Progenitor cell of endocrine pancreas (in vitro differentiated cells): ENCODE measurements at places on chromosomes 6 and 20.

DNA sequence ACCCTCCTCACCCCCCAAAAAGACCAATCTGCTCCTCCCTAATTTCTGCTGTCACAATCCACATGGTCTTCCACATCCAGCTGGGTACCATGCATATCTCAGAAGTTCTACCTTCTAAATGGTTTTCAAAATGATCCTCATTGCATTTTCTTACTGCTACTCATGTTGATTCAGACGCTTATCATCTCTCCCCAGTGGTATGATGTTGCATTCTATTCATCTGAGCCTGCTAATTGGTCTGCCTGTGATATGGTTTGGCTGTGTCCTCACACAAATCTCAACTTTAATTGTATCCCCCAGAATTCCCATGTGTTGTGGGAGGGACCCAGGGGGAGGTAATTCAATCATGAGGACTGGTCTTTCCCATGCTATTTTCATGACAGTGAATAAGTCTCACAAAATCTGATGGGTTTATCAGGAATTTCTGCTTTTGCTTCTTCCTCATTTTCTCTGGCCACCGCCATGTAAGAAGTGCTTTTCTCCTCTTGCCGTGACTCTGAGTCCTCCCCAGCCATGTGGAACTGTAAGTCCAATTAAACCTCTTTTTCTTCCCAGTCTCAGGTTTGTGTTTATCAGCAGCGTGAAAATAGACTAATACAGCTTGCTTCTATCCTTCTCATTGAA is 41.4 kb upstream of the CLIC5 start:
- no peak for DNase-seq

GRCh38 chr6:16476861-16477260 is 238.5 kb downstream of the GMPR start:
- DNase-seq = no peak

GRCh38 chr20:41352666-41353065 is 12.0 kb downstream of the LPIN3 start:
- DNase-seq = no peak

DNA sequence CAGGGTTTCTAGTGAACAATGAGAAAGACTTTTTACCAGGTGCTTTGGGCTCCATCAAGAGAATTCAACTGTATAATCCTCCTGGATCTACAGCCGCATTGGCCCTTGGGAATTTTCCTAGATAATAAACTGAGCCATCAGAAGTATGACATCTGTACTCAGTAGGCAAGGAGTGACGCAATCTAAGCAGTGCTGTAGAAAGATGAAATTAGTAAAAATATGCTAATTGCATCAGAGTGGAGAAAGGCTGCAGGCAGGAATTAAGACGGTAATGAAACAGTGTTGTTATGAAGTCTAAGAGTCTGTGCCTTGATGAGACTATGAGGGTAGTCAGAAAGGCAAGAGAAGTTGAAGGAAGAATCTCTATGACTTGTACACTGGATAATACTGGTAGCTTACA is 507.9 kb upstream of the SOX4 start:
- no peak for DNase-seq

GRCh38 chr6:103925317-103925716 is 934.4 kb downstream of the HACE1 start:
- DNase-seq = no peak

DNA sequence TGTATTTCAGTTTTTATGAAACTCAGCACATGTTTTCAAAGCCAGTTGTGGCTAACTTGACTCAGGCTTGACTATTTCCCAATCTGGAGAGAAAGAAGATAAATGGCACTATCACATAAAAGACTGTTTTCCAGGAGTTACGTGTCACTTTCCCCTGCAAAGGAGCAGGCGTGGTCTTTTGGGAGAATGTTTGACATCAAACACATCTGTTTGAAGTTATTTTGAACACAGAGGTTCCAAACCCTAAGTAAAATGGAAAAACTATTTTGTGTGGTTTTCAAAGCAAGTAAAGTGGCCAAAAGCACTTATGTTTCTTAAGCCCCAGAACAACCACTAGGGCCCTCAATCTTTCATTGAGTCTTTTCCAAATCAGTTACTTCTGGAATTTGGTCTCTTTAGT is 89.7 kb downstream of the FOXF2 start:
- DNase-seq = no peak

GRCh38 chr6:161536224-161536630 is 262.4 kb upstream of the AGPAT4 start:
- DNase-seq = no peak

- peak; percentile 81 for DNase-seq
Measured at GRCh38 chr6:7261032-7261841, 51.8 kb downstream of the SSR1 start.

DNA sequence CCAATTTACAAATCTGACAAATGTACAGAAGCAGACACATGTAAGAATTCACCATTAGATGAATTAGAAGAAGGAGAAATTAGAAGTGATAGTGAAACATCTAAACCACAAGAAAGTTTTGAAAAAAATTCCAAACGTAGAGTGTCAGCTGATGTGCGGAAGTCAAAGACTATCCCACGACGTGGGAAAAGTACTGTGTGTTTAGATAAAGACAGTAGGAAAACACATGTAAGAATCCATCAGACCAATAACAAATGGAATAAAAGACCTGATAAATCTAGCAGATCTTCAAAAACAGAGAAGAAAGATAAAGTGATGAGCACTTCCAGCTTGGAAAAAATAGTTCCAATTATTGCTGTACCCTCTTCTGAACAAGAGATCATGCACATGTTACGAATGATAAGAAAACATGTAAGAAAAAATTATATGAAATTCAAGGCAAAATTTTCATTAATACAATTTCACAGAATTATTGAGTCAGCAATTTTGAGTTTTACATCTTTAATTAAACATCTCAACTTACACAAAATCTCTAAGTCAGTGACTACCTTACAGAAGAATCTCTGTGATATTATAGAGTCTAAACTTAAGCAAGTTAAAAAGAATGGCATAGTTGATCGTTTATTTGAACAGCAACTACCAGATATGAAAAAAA is 28.1 kb upstream of the GJA10 start:
- no peak for DNase-seq

GRCh38 chr6:32666420-32667300 is at the start of gene HLA-DQB1:
Gene HLA-DQB1 (minus strand): TSS chr6:32666657. CDS start chr6:32666607, 50 bp downstream.
- DNase-seq = peak; percentile 11

DNA sequence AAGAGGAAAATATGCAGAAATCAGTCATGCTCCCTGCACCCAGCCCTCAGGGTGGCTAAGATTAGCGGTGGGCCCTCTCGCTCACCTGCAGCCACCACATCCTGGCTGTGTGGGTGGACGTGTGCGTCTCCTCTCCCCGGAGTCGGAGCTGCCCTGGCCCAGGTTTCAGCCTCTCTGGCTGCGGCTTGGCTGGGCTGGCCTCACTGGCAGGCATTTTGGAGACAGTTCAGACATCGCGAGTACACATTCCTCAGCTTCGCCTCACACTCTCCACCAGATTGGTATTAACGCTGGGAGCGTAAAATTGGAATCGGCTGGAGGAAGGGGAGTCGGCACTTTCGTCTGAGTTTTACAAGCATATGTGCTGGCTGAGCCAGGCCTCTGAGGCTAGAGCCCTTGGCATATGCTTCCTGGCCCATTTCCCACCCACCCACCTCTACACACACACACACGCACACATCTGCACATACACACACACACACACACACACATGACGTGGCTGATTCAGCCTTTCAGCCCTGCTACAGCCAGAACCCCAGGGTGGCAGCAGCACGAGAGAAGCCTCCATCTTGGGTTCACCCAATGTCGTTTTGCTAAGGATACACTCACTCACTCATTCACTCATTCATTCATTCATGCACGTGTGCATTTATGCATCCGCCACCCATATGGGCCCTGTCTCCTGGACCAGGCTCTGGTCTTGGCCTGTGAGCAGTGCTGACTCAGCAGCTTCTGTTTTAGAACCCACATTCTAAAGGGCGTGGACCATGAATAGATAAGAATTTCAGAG is 42.9 kb downstream of the BCAS4 start:
- DNase-seq = no peak

DNA sequence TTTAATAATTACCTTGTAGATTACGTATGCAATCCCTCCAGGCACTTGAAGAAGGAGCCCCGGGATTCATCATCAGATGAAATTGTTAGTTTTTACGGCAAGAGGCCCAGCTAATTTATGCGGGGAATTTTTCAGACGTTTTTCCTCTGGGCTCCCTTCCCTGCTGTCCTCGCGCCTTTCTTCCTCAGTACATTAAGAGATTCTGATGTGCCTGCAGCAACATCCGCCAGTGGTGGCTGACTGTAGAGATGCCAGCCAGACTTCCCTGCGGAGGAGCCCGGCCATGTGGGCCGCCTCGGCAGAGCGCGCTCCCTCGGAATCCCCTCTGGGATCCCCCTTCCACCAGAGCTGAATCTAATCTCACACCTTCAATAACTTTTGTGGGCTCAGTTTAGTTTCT is 46.4 kb upstream of the POU3F2 start:
- no peak for DNase-seq

- DNase-seq = no peak
Measured at GRCh38 chr20:61053889-61054288, 198.2 kb upstream of the CDH4 start.

DNA sequence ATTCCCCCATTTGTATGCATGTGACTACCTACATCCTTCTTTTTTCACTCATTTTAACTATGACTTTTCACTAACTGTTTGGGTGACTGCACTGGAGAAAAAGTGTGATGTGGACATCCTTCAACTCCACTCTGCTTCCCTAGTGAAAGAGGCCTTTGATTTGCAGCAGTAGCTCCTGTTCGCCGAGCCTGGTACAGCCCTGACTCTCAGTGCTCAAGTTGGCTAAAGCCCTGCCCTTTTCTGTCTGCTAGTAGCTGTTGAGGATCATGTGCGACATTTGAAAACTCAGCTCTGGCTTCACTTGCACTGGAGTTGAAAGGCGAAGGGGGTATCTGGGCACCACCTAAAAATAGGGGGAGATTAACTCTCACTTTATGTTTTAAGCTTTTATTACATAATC is 42.1 kb downstream of the DAAM2 start:
- DNase-seq = no peak

- DNase-seq = no peak
Measured at GRCh38 chr20:10856237-10857015, 182.6 kb upstream of the JAG1 start.

GRCh38 chr6:16789329-16790038 is 28.2 kb upstream of the ATXN1 start:
- DNase-seq = no peak

DNA sequence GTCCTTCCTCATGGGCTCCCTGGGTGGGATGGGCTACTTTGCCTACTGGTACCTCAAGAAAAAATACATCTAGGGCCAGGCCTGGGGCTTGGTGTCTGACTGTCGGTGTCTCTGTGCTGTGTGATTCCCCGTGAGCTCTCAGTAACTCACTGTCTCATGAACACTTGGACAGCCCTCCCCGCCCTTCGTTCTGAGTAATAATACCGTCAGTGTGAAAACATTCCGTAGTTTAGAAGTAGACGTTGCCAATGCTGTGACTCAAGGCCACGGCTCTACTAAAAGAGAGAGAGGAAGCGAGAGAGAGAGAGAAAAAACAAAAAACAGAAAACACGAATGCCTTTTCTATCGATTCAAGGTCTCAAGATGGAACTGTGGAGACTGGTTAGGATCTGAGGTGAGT is 31.8 kb downstream of the FITM2 start:
- DNase-seq = no peak

DNA sequence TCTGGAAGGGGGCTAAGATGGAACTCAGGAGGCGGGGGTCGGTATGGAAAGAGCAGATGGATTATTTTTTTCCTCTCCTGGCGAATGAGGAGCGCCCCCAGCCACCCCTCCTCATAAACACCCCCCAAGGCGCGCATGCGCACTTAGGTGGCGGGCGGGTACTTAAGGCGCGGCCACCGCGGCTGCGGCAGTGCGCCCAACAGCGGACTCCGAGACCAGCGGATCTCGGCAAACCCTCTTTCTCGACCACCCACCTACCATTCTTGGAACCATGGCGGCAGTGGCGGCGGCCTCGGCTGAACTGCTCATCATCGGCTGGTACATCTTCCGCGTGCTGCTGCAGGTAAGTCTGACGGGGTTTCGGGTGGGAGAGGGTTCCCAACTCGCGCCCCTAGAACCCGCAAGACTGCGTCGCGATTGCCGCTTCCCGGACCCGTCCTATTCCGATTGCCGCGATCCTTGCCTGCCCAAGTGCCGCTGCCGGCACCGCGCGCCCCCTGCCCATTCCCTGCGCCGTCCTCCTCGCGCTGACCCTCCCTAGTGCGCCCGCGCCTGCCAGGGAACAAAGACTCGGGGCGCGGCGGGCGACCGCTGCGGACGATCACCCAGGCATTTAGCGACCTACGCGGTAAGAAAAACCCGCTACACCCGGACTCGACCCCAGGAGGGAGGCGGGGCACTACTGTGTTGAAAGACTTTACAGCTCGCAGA is at the start of gene NNAT:
TSS of gene NNAT (plus strand) at position 190 of the 711 bp plus-strand sequence. CDS start at position 272, 82 bp downstream.
- peak; percentile 40 for DNase-seq

GRCh38 chr6:3286641-3287171 is 28.0 kb downstream of the PSMG4 start:
- no peak for DNase-seq

- DNase-seq = no peak
Measured at GRCh38 chr6:56246541-56246880, 869 bp downstream of the COL21A1 start.

GRCh38 chr6:24520929-24521546 is 26.3 kb downstream of the ALDH5A1 start:
- DNase-seq = no peak

GRCh38 chr6:156102129-156102528 is 646.5 kb upstream of the NOX3 start:
- no peak for DNase-seq

- no peak for DNase-seq
Measured at GRCh38 chr6:75234126-75234865, 9.3 kb downstream of the COX7A2 start.

DNA sequence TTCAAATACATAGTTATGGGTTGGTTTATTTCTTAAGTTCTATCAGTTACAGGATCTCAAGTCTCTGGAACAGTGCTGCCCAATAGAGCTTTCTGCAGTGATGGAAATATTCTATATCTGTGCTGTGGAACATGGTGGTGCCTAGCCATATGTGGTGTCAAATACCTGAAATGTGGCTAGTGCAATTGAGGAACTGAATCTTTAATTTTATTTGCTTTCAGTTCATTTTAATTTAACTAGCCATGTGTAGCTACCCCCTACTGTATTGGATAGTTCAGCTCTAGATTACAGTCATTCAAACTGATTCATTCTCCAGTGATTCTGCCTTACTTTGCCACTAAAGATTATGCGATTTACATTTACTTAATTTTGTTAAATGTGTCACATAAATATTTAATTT is 503.2 kb downstream of the CDKAL1 start:
- DNase-seq = no peak

- no peak for DNase-seq
Measured at GRCh38 chr20:23092384-23092756, 6.2 kb upstream of the CD93 start.

DNA sequence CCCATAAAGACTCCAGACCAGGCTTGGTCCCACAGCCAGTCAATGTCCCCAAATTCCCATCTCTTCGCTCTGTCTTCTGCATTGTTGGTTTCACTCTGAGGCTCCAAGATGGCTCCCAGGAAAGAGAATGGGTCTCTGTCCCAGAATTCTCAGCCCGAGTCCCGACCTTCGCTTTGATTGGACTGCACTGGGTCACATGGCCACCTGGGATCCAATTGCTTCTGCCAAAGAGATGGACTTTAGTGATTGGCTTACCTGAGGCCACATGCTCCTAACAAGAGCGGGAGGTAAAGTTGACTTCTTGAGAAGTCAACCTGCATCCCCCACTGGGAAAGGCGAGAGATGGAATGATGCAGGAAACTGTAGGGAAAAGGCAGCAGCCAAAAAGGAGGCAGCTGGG is 104.7 kb upstream of the PMEPA1 start:
- no peak for DNase-seq

- no peak for DNase-seq
Measured at GRCh38 chr6:9634776-9635175, 780.1 kb downstream of the TFAP2A start.
